T-cell (primary cell): ENCODE measurements at places on chromosomes 6 and 20.

DNA sequence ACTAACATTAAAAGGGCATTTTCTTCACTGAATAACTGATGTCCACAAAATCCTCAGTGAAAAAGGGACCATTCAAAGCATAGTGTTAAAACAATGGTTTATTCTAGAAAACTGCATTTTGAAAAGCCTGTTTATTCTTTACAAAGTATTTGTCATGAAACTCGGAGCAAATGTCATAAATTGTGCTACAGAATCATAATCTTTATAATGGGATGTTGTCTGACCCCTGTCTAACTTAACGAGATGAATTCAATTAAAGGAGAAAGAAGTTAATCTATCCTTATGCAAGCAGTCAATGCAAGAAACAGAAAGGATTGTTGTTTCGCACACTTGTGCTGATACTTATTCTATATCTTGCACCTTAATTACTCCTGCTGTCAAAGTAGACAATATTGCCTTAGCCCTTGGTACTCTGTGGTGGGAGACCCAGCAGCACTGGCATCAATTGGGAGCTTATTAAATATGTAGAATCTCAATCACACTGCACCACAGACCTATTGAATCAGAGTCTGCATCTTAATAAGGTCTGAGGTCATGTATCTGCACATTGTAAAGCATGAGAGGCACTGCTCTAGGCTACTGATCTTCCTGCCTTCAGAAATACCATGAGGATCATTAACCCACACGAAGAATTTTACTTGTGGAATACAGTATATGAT, 708.3 kb downstream of the HDGFL1 start:
- no peak for DNase-seq

- no peak for DNase-seq
Measured at GRCh38 chr20:54980103-54980960, 504.9 kb downstream of the DOK5 start.

DNA sequence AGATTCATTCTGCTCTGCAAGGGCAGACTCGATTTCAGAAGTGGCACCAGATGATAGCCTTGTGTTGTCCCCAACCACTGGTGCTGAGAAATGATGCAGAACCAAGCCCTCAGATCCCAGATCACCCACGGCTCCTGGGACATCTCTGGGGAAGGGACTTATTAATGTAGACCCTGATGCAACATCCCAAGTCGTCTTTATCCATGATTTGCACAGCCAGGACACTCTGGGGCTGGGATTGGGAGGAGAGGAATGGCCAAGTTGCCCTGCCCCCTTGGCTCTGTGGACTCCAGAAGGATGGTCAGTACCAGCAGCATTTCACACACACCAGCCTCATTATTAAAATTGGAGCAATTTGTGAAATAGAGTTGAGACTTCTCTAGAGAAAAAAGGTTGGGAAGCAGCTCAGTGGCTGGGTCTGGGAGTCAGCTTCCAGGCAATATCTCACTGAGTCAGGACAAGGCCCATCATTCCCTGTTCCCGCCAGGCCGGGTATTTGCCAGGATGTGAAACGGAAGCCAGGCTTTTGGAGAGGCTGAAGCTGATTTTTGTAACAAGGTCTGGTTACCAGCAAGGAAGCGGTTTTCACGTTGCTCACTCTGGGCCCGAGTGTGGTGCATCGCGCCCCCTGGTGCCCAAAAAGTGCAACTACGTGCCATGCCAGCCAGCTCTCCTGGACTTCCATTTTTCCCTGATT, 67.4 kb downstream of the ZBTB2 start:
- peak; percentile 37 for DNase-seq

DNA sequence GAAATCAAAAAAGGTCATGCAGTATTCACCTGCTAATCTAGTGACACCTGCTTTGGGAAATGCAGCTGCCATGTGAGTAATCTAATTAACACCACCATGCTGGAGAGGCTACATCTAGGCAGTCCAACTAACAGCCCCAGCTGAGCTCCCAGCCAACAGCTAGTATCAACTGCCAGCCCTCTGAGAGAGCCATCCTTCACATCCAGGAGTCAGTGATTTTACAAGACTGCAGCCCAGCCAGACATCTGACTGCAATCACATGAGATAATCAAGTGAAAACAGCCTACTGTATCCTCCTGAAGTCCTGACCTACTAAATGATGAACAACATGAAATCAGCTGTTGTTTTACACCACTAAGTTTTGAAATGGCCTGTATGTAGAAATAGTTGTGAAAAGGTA, 298.4 kb downstream of the TRDN start:
- DNase-seq, result no peak

DNA sequence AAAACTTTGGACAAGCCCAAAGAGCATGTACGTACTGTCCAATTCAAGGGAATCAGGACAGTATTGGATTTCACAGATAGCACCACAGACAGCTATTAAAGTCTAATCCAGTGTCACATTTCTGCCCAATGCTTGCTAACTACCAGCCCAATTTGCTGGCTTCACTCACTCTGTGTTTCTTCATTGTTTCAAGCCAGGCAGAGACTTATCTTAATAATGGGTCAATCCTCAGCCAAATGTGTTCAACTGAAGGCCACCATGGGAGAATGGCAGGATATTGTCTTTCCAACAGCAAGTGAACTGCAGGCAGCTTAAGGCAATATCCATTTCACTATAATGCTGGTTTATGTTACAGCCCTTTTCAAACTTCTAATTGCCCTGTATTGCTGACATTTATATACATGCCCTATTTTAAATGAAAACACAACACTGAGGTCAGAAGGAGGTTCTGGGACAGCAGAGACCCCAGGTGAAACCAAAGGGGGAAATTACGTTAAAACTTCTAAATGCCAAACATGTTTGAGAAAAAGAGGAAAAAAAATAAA, 142.1 kb upstream of the RSPO3 start:
- no peak for DNase-seq

DNA sequence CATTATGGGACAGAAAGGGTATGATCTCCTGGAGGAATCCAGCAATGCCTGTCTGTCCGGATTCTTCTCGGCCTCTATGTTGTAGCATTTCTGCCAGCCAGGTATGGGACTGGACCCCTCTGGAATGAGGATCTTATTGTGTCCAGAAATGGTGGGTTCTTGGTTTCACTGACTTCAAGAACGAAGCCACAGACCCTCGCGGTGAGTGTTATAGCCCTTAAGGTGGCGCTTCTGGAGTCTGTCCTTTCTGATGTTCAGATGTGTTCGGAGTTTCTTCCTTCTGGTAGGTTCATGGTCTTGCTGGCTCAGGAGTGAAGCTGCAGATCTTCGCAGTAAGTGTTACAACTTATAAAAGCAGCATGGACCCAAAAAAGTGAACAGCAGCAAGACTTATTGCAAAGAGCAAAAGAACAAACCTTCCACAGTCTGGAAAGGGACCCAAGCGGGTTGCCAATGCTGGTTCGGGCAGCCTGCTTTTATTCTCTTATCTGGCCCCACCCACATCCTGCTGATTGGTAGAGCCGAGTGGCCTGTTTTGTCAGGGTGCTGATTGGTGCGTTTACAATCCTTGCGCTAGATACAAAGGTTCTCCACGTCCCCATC, 62.3 kb upstream of the IER3 start:
- DNase-seq, result no peak

- no peak for DNase-seq
Measured at GRCh38 chr6:119647309-119647708, 297.7 kb upstream of the MAN1A1 start.

DNA sequence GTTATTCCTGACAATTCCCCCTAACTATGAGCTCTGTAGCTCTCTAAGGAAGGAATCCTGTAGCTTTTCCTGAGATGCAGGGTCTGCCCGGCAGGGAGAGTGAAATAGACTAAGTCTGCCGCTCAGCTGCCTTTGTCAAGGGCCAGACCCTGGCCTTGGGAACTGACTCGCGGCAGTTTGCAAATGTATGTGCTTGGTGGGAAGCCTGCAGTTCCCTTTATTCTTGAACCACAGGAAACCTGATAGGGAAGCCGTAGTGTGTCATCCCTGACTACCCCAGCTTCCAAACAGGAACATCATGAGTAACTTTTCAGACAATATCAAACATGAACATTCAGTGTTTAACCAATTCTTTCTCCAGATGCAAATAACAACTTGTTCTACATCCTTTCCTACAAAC, 78.7 kb upstream of the IFNGR1 start:
- DNase-seq, result no peak

- DNase-seq, result no peak
Measured at GRCh38 chr20:62730481-62730880, 21.8 kb downstream of the NTSR1 start.

DNA sequence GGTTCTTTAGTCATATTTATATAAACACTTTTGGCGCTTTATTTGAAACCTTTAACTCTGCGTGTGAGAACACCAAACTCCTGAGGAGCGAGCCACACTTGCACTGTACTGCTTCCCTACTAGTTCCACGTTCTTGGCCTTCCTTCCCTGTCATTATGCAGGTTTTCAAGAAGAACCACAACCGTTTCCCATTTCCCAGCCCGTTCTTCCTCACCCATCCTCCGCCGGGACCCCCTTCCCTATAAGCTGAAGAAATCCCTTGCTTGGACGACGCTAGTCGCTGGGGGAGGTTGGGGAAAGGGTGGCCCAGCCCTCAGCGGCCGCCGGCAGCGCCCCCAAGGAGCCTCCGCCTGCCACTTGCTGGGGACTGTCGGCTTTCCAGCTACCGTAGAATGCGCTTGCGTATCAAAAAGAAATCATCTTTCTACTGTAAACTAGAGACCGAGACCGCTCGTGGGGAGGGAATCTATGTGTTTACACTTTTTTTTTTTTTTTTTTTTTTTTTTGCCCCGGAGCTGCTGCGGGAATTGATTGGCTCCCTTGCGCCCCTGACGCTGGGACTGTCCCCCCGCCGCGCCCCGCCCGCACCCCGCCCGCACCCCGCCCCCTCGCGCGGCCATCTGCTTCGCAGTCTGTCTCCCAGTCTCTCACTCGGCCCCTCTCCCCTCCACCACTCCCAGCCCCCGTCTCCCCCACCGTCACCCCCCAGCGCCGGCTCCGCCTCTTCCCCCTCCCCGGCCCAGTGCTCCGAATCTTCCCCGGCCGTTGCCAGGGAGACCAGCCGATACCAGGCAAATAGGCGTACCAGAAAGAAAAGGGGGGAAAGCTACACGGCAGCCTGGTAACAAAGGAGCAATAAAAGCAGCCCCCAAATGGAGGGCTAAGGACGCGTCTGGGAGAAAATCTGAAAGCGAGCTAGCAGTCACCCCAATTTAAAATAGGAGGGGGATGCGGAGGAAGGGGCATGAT, 2.3 kb upstream of the MARCKS start:
- no peak for DNase-seq

GRCh38 chr20:46034039-46034438, 5.0 kb downstream of the SLC12A5 start:
- no peak for DNase-seq

DNA sequence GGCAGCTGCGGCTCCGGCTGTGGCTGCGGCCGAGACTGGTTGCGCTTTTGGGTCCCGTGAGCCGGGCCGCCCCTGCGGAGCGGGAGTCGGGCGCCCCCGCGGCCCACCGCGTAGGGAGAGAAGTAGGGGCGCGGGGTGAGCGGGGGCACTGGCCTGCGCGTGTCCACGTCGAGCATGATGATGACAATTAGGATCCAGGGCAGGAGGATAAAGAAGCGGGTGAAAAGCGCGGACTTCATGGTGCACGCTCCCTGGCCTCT, 739 bp downstream of the B3GAT2 start:
- DNase-seq, result no peak

DNA sequence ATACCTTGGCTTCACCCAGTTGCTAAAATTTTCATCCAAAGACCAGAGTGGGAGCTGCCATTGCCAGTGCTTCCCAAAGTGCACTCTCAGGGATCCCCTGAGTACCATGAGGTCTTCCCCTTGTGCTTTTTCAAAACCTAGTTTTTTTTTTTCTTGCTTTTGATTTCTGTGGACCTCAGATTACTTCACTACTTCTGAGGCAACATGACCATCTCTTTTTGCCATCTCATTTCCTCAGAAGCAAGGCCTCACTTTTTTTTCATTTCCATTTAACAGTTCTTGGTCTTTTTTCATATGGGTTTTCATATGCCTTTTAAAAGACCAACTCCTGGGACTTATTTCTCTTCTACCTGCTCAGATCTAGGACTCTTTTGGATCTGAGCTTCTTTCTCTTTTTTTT, 64.1 kb upstream of the MMS22L start:
- DNase-seq, result no peak

DNA sequence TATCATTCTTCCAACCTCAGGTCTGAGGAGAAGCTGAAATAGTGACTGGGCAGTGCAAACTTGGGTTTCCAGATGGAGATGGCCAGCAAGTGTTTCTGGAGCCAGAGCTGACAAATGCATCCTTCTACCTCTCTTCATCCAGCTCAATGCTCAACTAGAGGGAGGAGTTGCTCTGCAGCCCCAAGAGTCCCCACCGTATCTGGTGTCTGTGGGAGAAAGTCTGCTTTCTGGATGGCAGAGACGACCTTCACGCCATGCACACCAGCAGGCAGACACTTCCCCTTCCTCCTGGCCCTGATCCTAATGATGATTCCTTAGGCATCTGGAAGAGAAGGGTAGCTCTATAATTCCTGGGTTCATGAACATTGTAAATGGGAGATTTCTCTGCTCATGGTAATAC, 127.4 kb upstream of the SPACA1 start:
- no peak for DNase-seq

GRCh38 chr6:122077603-122078002, 321.8 kb upstream of the HSF2 start:
- no peak for DNase-seq

- no peak for DNase-seq
Measured at GRCh38 chr6:118635909-118636735, 15.3 kb downstream of the CEP85L start.

DNA sequence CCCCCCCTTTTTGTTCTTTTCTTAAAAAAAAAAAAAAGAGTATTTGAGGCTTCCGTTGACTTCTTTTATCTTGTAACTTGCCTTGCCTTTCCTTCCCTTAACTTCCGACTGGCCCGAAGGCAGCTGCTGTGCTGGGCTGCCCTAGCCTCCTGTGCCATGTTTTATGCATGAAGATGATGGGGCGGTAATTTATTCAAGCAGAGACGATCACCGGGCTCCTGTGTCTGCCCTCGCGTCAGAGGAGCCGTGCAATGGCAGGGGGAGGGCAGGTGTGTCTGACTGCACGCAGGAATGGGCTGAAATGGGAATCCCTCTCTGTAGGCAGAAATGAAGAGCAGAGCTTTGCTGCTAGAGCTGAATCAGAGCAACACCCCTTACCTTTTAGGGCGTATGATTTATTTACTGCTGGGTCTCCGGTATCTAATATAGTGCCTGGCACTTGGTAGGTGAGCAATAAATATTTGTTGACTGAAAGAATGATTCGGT, 106.3 kb upstream of the RIPOR2 start:
- peak; percentile 53 for DNase-seq

- DNase-seq, result no peak
Measured at GRCh38 chr6:164108092-164108491, 693.6 kb downstream of the QKI start.

- no peak for DNase-seq
Measured at GRCh38 chr6:158972241-158973233, 27.5 kb downstream of the RSPH3 start.

GRCh38 chr6:122472022-122472340, 374 bp upstream of the SERINC1 start:
- no peak for DNase-seq
